ENCODE measurements at places on chromosomes 13 and 19.

DNA sequence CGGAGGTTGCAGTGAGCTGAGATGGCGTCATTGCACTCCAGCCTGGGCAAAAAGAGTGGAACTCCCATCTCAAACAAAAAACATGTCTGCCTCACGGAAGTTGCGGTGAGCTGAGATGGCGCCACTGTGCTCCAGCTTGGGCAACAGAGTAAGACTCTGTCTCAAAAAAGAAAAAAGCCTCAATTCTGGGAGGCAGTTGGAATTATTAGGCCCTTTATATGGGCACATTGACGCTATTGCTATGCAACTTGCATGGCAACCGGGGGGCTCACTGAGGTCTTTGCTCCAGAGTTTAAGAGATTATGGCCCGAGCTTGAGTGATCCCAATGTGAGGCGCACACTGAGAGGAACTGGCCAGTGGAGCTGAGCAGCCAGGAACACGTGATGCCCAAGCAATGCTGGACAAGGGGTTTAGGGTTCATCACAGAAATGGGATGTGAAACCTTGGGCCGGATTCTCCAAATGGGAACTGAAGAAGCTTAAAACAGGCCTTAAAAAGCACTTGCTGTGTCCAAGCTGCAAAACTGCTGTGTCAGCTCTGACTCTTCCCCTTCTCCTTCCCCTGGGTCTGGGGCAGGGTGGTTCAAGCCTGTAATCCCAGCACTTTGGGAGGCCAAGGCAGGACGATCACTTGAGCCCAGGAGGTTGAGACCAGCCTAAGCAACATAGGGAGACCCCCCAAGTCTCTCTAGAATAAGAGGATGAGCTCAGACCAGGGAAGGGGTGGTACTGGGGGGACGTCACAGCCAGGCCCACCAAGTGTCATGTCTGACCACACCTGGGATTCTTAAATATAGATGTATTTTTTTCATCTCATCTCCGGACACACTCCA, 2.5 kb downstream of the FTL start:
- no peak for DNase-seq

GRCh38 chr19:19201697-19202630, 1.2 kb downstream of the NR2C2AP start:
- DNase-seq, result no peak

GRCh38 chr13:114263578-114263977, 17.8 kb upstream of the UPF3A start:
- no peak for DNase-seq

DNA sequence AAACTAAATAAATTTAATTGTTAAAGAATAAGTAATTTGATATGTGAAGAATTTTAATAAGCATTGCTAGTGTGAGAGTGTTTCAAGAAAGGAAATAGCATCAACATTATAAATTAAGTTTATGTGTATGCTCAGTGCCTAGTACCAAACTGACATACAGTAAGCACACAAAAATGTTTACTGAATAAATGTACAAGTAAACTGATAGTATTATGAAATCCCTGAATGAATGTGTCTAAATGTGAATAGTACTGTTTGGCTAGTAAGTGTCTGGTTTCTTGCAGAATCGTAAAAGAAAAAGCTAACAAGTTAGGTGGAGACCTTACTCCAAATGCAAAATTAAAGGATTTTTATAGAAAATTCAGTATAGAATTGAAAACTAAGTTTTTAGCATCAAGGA, 233.6 kb downstream of the PCDH9 start:
- DNase-seq, result no peak

GRCh38 chr13:35392768-35393167, 83.7 kb downstream of the MAB21L1 start:
- DNase-seq, result no peak

DNA sequence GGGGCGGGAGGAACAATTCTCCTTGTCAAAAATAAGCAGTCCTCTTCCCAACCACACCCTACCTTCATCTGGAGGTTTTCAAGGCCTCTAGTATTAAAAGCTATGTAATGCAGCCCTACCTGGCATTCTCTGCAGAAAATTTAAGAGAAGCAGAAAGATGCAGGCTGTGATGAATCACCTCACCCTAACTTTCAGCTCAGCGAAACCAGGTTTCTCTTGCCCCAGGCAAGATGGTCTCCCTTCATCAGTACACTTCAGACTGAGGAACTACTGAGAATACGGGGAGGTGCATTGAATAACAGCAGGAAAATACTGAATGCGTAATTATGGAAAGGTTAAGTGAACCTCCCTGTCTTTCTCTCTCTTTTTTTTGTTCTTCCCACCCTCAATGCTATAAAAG, 437.6 kb upstream of the KLF12 start:
- no peak for DNase-seq

DNA sequence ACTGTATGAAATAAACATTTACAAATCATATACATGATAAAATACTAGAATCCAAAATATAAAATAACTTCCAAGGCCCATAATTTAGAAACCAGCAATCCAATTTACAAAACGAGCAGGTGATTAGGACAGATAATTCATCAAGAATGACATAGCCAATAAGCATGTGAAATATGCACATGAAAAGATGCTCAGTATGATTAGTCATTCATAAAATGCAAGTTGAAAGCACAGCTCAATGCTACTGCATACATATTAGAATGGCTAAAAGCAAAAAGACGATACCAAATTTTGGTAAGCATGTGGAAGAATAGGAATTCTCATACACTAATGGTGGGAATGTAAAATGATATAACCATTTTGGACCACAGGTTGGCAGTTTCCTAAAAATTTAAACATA, 837.2 kb upstream of the MIR17HG start:
- no peak for DNase-seq

DNA sequence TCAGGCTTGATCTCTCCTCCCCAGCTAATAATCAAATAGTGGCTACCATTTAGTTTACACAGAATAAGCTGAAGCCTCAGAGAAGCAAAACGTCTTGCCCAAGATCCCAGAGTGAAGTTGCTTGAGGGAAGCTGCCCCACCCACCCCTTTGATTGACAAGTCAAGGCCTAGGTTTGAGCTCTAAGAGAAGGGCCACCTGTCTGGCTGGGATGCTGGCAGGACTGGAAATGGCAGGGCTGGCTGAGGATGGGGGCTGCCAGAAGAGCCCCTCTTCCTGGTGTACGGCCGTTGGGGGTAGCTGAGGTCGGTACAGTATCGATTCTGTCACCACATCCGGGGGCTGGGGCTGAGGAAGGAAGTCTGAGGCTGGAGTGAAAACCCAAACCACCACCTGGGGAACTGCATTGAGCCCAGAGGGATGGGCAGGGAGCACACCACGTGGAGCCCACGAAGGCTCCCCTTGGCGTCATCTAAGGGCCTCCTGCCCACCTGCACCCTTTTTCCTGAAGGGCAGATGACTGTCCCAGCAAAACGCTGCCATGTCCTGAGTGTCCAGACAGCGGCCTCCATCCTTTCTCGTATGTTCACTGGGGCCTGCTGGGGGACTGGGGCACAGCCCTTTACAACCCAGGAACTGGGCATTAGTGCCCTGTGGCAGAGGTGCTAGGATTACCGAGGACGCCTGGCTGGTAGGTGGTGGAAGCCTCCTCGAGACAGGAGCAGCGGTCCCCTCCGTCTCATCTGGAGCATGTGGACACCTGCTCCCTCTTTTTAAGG, 1.4 kb upstream of the PRKD2 start:
- no peak for DNase-seq

DNA sequence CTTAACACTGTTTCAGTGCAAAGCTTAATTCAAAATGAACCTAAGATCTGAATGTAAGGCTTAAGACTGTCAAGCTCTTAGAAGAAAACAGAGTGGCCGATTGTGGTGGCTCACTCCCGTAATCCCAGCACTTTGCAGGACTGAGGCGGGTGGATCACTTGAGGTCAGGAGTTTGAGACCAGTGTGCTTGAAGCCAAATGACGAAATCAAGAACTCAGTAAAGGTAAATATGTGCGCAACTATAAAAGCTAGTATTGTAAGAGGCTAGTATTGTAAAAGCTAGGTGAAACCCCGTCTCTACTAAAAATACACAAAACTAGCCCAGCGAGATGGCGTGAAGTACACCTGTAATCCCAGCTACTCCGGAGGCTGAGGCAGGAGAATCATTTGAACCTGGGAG, 12.7 kb downstream of the ATP4B start:
- no peak for DNase-seq

DNA sequence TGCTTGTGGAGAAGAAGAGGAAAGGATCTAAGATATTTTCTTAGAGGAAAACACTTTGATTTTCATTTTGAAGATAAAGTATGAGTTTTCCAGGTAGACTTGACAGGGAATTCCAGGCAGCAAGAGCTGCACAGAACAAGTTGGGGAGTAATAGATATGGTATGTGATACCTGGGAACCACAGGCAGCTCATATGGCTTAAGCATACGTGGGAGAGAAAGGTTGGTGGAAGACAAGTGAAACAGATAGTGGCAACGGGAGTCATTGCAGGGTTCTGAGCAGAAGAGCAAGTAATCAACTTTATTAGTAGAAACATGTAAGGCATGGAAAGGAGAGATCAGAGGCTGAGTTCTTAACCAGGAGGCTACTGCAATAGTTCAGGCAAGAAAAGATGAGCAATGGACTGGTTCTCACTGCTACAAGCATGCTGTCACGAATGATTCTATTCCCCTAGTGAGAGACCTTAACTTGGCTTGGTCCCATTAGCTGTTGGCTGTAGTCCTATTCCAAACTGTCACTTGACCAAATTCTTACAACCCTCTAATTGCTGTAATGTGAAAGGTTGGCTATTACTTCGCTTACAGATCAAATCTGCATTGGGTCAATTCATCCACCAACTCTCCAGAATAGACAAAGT, 217.9 kb downstream of the VWA8 start:
- DNase-seq, result no peak

GRCh38 chr13:41767801-41768200, 193.1 kb downstream of the VWA8 start:
- no peak for DNase-seq

GRCh38 chr19:5102520-5102919, 133.6 kb downstream of the KDM4B start:
- no peak for DNase-seq

DNA sequence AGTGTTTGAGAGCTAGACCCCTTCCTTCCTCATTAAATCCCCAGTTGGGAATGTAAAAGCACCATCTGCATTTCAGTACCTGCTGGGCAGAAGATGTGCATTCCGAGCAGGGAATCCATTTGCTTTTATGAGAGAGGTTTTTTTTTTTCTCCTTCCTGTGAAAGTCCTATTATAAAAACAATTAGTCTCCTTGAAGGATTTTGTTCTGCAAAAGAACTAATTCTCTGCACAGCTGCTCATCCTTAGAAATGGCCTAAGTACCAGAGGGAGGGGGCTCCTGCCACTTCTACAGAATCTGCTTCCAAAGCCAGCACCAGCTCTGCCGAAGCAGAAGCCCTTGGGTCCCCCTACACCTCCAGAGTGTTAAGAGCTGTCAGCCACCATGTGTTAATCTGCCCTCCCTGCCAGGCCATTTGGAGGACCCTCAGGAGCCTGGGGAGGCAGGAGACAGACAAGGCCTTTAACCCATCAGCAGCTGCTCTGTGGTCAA, 36.4 kb upstream of the SERPINE3 start:
- no peak for DNase-seq

DNA sequence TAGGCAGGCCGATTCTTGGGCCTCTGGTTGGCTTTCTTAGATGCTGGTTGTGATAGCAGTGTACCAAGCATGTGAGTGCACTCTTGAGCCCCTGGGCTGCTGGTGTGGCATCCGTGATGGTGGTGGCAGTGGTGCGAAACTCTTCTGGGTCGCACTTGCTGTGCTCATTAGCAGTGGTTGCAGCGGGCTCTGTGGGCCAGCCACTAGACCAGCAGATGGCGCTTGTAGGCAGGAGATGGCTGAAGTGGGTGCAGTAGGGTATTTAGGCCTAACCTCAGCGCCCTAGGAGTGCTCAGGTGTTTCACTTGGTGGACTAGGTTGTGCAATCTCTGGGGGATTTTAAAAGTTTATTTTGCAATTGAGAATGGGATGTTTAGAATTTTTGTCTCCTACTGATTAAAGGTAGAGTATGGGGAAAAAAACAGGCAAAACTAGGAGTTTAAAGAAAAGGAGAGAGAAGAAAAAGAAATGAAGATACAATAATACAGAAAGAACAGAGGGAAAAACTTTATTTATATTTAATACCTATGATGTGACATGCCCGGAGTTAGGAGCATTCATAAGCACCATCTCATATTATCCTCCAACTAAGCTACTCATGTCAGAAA, 4.3 kb upstream of the ZNF17 start:
- peak; percentile 63 for DNase-seq

- DNase-seq, result peak; percentile 74
Observed at GRCh38 chr19:46404055-46404752, 9.2 kb downstream of the CCDC8 start.

- peak; percentile 74 for DNase-seq
Observed at GRCh38 chr19:42422901-42423461, 4.2 kb downstream of the LIPE start.

DNA sequence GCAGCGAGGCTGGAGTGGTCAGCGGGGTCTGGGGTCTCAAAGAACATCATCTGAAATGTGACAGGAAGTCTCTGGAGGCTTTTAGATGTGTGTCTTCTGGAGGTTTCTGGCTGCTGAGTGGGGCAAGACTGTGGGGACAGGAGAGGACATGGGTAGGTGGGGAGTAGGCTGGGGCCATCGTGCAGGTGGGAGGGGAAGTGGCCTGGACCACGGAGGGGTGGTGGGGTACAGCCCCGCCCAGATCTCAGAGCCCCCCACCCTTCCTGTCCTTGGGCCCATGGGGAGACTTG, 6.2 kb downstream of the AP1M1 start:
- no peak for DNase-seq

GRCh38 chr19:35135389-35135909, 590 bp upstream of the LGI4 start:
- DNase-seq, result peak; percentile 92

DNA sequence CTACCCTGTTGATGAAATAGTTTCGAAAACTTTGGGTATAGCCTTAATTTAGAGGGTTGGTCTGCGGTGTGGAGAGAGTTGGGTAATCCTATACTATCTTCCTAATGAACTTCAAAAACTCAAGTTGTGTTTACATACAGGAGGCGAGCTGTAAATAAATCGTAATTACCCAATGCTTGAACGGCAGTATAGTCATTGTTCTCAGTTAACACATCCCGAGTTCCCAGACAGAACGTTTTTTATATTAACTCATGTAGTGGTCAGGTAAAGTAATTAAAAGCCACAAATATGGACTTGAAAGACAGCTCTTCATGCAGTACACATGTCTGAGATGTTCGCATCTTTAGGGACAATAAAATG, 1.5 kb downstream of the PDS5B start:
- DNase-seq, result no peak

DNA sequence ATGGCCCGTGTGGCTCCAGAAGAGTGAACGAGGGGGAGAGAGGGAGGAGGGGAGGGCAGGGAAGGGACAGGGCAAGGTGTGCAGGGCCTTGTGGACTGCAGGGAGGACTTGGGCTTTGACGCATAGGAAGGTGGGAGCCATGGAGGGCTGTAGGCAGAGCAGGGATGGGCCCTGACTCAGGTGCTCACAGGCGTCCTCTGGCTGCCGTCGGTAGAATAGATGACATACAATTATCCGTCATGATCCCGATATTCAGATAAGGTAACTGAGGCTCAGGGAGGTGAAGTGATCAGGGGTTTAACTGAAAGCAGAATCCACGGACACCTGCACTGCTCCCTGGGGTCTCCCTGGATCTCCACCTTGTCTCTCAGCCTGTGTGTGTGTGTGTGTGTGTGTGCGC, 3.4 kb downstream of the C3 start:
- DNase-seq, result no peak

GRCh38 chr19:291561-292280, 518 bp upstream of the PLPP2 start:
- no peak for DNase-seq

All from right forelimb (tissue), 1 donor.